ENCODE measurements at places on chromosomes 5 and 9. TPM values are rescaled to one million over a fixed set of nuclear protein-coding genes. Genes with fewer than 3 reads are reported as not detected.

DNA sequence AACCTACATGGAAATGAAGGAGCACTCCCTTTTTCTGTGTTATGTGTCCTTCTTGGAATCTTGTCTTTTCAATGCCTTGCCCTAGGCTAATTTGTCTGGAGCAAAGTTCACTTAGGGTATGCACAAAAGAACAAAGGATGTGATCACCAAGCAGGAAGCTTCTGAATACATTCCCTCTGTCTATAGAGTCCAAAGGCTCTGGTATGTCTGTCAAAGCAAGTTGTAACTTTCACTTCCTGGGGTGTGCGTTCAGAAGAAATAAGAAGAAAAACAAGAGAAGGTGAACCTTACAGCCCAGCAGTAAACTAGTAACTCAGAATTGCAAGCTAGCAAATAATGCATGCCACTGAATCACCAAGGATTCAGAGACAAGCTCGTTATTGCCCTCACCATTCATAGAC is 31.7 kb upstream of the CDH6 start:
- no peak for DNase-seq
- H3K36me3 ChIP-seq, result no peaks in the 10 kb centered on the region
- H3K27ac ChIP-seq, result no peak overlapping the region
- H3K27me3 ChIP-seq, result no peaks in the 10 kb centered on the region
- no peak overlapping the region for H3K4me3 ChIP-seq

- H3K4me1 ChIP-seq, result peaks cover 10% of the 10 kb centered on the region
- H3K27ac ChIP-seq, result no peak overlapping the region
- DNase-seq, result no peak
- no peaks in the 10 kb centered on the region for H3K27me3 ChIP-seq
- no peak overlapping the region for H3K4me3 ChIP-seq
- no peaks in the 10 kb centered on the region for H3K36me3 ChIP-seq
These were observed 185.2 kb downstream of the HSPA4 start for GRCh38 chr5:133236976-133237375.

DNA sequence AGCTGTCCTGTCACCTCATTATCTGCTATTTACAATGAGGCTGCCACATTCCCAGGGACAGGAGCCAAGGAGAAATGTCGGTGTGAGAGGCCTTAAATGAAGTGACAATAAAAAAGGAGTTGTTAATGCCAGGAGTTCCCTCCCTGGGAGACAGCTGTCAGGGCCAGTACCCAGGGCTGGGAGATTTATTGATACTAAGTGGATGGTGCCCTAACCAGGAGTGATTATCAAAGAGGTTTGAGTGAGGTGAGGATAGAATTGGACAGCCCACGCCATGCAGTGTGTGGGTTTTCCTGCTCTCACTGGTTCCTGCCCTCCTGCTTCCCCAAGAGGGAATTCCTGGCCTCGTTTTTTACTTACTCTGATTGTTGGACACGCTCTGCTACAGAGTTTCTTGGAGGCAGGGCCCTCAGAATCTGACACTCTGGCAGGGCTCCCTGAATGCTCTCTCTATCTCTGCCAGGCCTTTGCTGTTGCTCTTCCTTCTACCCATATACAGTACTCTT is 150.8 kb downstream of the GRIA1 start:
- no peaks in the 10 kb centered on the region for H3K4me1 ChIP-seq
- no peak overlapping the region for H3K27ac ChIP-seq
- H3K4me3 ChIP-seq, result no peak overlapping the region
- no peak for DNase-seq
- no peaks in the 10 kb centered on the region for H3K36me3 ChIP-seq

BSPRY gene
- total RNA-seq, result 8.4 TPM

DDX4 gene
- not detected for total RNA-seq

GRCh38 chr5:55852503-55852902 is 1.3 kb downstream of the IL31RA start:
- H3K4me1 ChIP-seq, result peaks cover 11% of the 10 kb centered on the region
- H3K27ac ChIP-seq, result no peak overlapping the region
- no peaks in the 10 kb centered on the region for H3K27me3 ChIP-seq
- H3K4me3 ChIP-seq, result no peak overlapping the region
- no peak for DNase-seq

ORM2 gene
- total RNA-seq, result 3.1 TPM

DNA sequence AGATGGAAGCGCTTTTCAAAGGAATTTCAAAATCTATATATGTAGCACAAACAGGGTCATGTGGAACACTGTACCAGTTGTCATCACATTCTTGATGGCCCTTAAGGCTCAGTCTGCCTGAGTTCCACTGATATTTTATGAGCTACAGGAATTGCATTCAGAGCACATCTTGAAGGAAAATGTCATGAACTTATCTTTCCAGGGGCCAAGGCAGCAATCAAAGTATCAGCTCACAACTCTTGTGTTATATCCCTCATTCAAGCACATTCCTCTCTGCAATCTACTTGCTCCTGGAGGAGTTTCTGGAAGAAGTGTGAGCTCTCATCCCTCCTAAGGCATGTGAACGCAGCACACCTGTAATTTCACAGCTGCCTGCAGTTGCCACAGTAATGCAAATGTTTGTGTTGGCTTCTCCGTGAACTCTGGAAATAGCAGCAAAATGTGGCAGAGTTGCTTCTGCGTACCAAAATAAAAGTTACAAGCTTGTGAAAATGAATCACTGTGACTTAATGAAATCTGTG is 89.7 kb upstream of the EQTN start:
- no peak for DNase-seq
- H3K4me1 ChIP-seq, result peaks cover 27% of the 10 kb centered on the region
- no peak overlapping the region for H3K4me3 ChIP-seq
- no peak overlapping the region for H3K27ac ChIP-seq
- H3K36me3 ChIP-seq, result no peaks in the 10 kb centered on the region

ANKRD31 gene
- total RNA-seq, result 0.27 TPM

- DNase-seq, result no peak
- no peaks in the 10 kb centered on the region for H3K36me3 ChIP-seq
These were observed 97.4 kb downstream of the DAB2IP start for GRCh38 chr9:121748727-121749423.

CDH12 gene
- total RNA-seq, result 0.38 TPM

GRCh38 chr5:160496784-160497183 is 75.1 kb downstream of the PTTG1 start:
- H3K4me3 ChIP-seq, result no peak overlapping the region
- no peaks in the 10 kb centered on the region for H3K27me3 ChIP-seq
- no peaks in the 10 kb centered on the region for H3K4me1 ChIP-seq
- no peaks in the 10 kb centered on the region for H3K36me3 ChIP-seq

GRCh38 chr5:133581918-133582317 is 30.4 kb downstream of the FSTL4 start:
- no peaks in the 10 kb centered on the region for H3K27me3 ChIP-seq
- no peak for DNase-seq
- H3K4me3 ChIP-seq, result no peak overlapping the region
- no peak overlapping the region for H3K27ac ChIP-seq
- no peaks in the 10 kb centered on the region for H3K4me1 ChIP-seq
- no peaks in the 10 kb centered on the region for H3K36me3 ChIP-seq

DNA sequence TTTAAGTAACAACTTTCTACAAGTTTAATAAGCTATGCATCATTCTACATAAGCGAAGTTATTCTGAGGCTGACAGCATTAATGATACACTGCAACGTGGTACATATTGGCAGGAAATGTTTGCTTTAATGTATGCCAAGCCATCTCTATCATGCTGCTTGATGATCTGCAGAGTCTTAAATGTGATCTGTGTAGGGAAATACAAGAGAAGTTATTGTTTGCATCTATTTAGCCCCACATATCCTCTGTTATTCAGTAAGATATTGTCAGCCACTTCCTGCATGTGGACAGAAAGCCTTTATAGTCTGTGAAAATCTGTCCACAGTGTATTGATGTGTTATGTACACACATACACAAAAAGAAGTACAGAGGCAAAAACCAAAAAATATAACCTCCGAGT is 193.1 kb upstream of the FREM1 start:
- H3K36me3 ChIP-seq, result no peaks in the 10 kb centered on the region
- DNase-seq, result no peak
- H3K27ac ChIP-seq, result no peak overlapping the region
- H3K4me3 ChIP-seq, result no peak overlapping the region
- H3K27me3 ChIP-seq, result no peaks in the 10 kb centered on the region

GRCh38 chr5:1515921-1516571 is 7.7 kb downstream of the LPCAT1 start:
- peak overlapping the region; percentile 60 for H3K27ac ChIP-seq
- H3K36me3 ChIP-seq, result peaks cover 81% of the 10 kb centered on the region
- DNase-seq, result no peak
- no peak overlapping the region for H3K4me3 ChIP-seq

DNA sequence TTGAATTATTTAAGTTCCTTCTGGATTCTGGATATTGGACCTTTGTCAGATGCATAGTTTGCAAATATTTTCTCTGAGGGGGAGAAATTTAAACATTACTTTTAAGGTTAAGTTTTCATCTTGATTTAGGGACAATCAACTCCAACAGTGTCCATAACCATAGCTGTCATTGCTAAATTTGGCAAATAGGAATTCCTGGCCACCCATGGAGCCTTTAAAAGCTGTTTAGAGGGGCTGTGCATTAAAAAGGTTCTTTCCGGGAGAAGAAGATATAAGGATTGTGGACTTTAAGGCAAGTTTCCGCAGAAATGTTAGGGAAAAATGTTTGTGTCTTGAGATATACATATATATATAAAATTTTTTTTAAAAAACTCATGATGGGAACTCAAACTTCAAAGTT is 339.7 kb downstream of the ADAMTS6 start:
- no peaks in the 10 kb centered on the region for H3K27me3 ChIP-seq
- no peak overlapping the region for H3K4me3 ChIP-seq
- H3K36me3 ChIP-seq, result no peaks in the 10 kb centered on the region
- DNase-seq, result no peak
- H3K4me1 ChIP-seq, result no peaks in the 10 kb centered on the region
- H3K27ac ChIP-seq, result no peak overlapping the region

GRCh38 chr9:123062351-123063176 is 29.1 kb downstream of the GPR21 start:
- DNase-seq, result no peak
- H3K4me3 ChIP-seq, result no peak overlapping the region
- H3K27me3 ChIP-seq, result no peaks in the 10 kb centered on the region
- peaks cover 6% of the 10 kb centered on the region for H3K4me1 ChIP-seq
- H3K36me3 ChIP-seq, result peaks cover 33% of the 10 kb centered on the region
- H3K27ac ChIP-seq, result no peak overlapping the region

WDR38 gene
- 6.6 TPM for total RNA-seq

DNA sequence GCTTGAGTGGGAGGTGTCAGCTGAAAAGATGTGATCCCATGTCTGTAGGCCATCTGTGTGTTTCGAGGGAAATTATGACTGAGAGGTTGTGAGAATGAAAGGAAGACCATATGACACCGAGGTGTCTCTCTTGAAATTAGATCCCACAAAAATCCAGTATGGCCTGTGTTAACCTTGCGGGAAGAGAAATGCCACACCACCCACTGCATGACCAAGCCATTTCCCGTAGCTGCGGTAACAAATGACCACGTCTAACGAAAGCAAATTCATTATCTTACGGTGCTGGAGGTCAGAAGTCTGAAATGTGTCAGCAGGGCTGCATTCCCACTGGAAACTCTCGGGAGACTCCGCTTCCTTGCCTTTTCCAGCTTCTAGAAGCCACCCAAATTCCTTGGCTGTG is 11.6 kb downstream of the C9orf57 start:
- H3K27ac ChIP-seq, result no peak overlapping the region
- no peaks in the 10 kb centered on the region for H3K27me3 ChIP-seq
- no peak overlapping the region for H3K4me3 ChIP-seq
- no peak for DNase-seq
- H3K36me3 ChIP-seq, result no peaks in the 10 kb centered on the region

C1QTNF3 gene
- 6.7 TPM for total RNA-seq

DNA sequence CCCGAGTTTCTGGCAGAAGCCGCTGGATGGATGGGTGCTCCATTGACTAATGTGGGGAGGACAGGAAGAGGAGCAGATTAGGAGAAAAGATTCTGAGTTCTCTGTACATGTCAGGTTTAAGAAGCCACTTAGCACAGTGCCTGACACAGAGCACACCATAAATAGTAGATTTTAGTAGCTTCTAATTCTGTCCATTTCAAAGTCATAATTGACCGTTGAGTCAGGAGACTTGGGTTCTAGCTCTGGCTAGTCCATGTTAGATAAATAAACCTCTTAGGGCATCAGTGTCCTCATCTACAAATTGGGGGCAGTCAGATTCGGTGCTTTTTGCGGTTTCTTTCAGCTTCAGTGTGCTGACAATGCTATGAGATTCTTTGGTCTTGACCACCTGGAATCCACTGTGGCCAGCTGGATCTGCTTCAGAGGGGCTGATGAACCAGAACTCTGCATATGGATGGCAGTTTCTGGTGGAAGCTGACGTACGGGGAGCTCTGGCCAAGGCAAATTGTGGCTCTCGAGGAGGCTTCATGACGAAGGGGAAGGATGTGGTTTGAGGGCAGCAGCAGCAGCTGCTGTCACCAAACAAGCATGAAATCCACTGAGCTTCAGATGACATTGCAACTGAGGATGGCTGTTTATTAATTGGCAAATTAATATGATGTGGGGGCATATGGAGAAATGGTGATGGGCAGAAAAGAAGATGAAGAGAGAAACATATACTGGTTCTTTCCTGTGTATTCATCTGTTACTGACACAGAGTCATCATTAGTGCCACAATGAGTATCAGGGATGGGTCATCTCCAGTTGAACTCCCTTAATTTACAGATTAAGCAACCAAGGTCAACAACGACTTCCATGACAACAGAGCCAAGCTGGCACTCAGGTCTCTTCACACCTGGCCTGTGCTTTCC is 134.4 kb downstream of the AOPEP start:
- H3K27ac ChIP-seq, result peak overlapping the region; percentile 36
- H3K4me3 ChIP-seq, result no peak overlapping the region
- no peak for DNase-seq
- no peaks in the 10 kb centered on the region for H3K36me3 ChIP-seq

SPINK6 gene
- not detected for total RNA-seq

- no peaks in the 10 kb centered on the region for H3K36me3 ChIP-seq
- H3K4me1 ChIP-seq, result peaks cover 5% of the 10 kb centered on the region
- H3K27ac ChIP-seq, result no peak overlapping the region
These were observed 11.8 kb upstream of the LHFPL2 start for GRCh38 chr5:78660401-78660800.

- no peak for DNase-seq
- H3K27ac ChIP-seq, result no peak overlapping the region
- no peaks in the 10 kb centered on the region for H3K27me3 ChIP-seq
- H3K36me3 ChIP-seq, result no peaks in the 10 kb centered on the region
These were observed 262.9 kb upstream of the PTPRD start for GRCh38 chr9:10875752-10876151.

SPATA31E1 gene
- not detected for total RNA-seq

- H3K36me3 ChIP-seq, result no peaks in the 10 kb centered on the region
- no peak overlapping the region for H3K27ac ChIP-seq
- DNase-seq, result no peak
- no peaks in the 10 kb centered on the region for H3K4me1 ChIP-seq
These were observed 347.3 kb upstream of the ZNF608 start for GRCh38 chr5:125093776-125094175.

GRCh38 chr9:20125727-20126126 is 336.9 kb upstream of the SLC24A2 start:
- no peak for DNase-seq
- no peak overlapping the region for H3K27ac ChIP-seq
- H3K36me3 ChIP-seq, result no peaks in the 10 kb centered on the region
- H3K27me3 ChIP-seq, result no peaks in the 10 kb centered on the region
- H3K4me3 ChIP-seq, result no peak overlapping the region
- H3K4me1 ChIP-seq, result no peaks in the 10 kb centered on the region

UGT3A1 gene
- total RNA-seq, result not detected

- H3K36me3 ChIP-seq, result no peaks in the 10 kb centered on the region
- DNase-seq, result no peak
- H3K27ac ChIP-seq, result no peak overlapping the region
- no peaks in the 10 kb centered on the region for H3K4me1 ChIP-seq
These were observed 330.8 kb downstream of the FER start for GRCh38 chr5:109078448-109078847.
